Stomach (tissue), 19 donors: ENCODE measurements at places on chromosomes 6 and 20. TPM values are rescaled to one million over a fixed set of nuclear protein-coding genes. Genes with fewer than 3 reads are reported as not detected.

DNA sequence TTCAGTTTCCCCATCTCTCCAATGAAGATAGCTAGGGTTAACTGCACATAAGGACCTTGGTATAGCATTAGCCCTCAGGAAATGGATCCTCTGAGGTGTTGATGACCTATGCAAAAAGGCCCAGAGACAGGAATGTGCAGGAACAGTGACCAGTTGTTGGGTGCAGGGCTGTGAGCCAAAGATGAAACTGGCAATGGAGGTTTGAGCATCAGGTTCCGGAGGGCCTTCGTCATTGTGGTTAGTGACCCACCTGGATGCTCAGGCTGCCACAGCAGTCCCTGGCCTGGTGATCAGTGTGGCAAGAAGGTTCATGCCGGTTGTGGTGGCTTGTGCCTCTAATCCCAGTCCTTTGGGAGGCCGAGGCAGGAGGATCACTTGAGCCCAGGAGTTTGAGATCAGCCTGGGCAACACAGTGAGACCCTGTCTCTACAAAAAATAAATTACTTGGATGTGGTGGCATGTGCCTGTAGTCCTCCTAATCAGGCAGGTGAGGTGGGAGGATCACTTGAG, 43.7 kb downstream of the TM9SF4 start:
- no peak overlapping the region for H3K4me3 ChIP-seq
- H3K36me3 ChIP-seq = peaks cover 45% of the 10 kb centered on the region
- H3K27ac ChIP-seq = no peak overlapping the region

DNA sequence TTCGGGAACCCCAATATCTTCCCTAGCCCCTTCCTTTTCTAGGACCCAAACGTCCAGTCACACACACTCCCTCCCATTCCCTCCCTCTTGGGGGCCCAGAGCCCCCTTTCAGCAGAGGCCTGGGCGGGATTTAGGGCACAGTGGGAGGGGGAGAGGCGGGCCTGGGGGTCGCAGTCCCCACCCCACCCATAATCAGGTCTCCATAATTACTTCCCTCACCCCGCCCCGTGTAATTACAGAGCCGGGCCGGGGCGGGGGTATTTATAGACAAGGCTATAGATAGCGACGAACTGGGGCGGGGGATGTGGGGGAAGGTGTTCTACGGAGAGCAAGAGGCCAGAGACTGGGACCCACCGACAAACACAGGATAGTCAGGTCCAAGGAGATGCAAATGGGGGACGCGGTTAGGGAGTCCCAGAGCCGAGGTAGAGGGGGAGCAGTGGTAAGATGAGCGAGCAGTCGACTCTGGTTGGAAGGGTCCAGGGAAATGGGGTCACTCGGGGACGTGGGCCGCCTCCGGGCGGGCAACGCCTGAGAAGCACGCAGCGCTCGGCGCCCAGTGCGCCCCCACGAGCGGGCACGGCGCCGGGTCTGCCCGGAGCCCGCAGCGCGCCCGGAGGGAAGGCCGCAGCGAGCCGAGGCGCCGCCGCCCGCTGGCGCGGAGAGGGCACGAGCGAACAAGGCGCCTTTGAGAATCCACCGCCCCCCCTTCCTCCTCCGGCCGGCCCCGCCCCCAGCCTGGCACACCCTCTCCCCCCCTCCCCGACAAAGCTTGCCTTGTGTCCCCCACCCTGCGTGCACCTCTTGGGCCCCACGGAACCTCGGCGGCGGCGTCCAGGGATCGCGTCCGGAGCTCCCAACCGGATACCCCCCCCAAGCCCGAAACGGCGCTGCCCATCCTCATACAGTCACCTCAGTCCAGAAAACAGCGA, 670 bp upstream of the COL11A2 start:
- peaks cover 34% of the 10 kb centered on the region for H3K36me3 ChIP-seq
- peak overlapping the region; percentile 29 for H3K27ac ChIP-seq
- H3K4me3 ChIP-seq = peak overlapping the region; percentile 41
- H3K27me3 ChIP-seq = no peaks in the 10 kb centered on the region
- peak; percentile 75 for DNase-seq
- H3K4me1 ChIP-seq = peaks cover 30% of the 10 kb centered on the region

- H3K27me3 ChIP-seq = peaks cover 55% of the 10 kb centered on the region
- no peaks in the 10 kb centered on the region for H3K36me3 ChIP-seq
Measured at GRCh38 chr6:136922685-136923006, 545 bp downstream of the SLC35D3 start.

Gene TBC1D20
- 7.5 TPM for total RNA-seq

- no peak overlapping the region for H3K4me3 ChIP-seq
- H3K27me3 ChIP-seq = no peaks in the 10 kb centered on the region
- no peak for DNase-seq
- no peaks in the 10 kb centered on the region for H3K4me1 ChIP-seq
- H3K27ac ChIP-seq = no peak overlapping the region
- no peaks in the 10 kb centered on the region for H3K36me3 ChIP-seq
Measured at GRCh38 chr6:169539176-169539897, 162.5 kb downstream of the WDR27 start.

DNA sequence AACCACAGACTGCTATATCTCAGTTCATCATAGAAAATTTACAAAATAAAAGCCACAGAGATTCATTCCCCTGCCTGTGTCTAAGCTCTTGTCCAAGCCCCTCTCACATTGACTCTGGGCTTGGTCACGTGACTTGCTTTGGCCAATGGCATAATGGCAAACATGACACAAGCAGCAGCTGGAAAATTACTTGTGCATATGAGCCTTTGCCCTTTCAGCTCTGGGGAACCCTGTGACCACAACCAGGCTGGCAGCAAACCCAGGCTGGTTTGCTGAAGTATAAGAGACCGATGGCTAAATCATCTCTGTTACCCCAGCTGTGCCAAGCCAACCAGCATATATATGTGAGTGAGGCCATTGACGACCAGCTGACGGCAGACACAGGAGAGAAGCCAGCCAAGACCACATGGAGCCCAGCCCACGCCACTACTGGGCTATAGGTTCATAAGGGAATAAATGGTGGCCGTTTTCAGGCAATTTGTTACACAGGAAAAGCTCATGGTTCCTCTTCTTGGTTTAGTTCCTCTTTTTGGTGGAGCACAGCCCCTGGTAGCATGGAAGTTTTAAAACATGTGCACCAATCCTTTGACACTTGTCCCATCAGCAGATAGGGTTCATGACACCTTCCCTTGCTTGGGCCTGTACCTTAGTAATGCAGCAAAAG, 31.8 kb upstream of the RSPO4 start:
- H3K27ac ChIP-seq = no peak overlapping the region
- H3K4me1 ChIP-seq = no peaks in the 10 kb centered on the region
- H3K4me3 ChIP-seq = no peak overlapping the region
- H3K36me3 ChIP-seq = no peaks in the 10 kb centered on the region

DNA sequence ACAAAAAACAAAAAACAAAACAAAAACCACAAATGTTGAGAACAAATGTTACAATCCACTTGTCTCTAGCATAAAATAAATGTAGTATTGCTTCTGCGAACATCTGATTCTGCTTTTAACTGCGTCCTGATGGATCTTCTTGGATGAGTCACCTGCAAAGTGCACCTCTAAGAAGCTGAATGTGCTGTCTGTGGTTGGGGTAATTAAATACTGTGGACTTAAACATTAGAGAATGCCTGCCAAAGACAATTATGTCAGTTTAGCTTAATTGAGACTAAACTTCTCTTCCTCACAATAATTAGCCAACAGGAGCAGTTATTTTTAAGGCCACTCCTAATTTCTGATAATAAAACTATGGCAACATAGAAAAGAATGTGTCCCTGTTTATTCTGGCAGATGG, 253.4 kb downstream of the PHACTR1 start:
- no peak overlapping the region for H3K27ac ChIP-seq
- no peaks in the 10 kb centered on the region for H3K36me3 ChIP-seq
- DNase-seq = no peak
- H3K27me3 ChIP-seq = no peaks in the 10 kb centered on the region
- H3K4me3 ChIP-seq = no peak overlapping the region

- H3K36me3 ChIP-seq = no peaks in the 10 kb centered on the region
- H3K27ac ChIP-seq = no peak overlapping the region
- H3K27me3 ChIP-seq = no peaks in the 10 kb centered on the region
- H3K4me1 ChIP-seq = no peaks in the 10 kb centered on the region
- H3K4me3 ChIP-seq = no peak overlapping the region
- DNase-seq = no peak
Measured at GRCh38 chr20:19071446-19071725, 141.1 kb upstream of the SLC24A3 start.

- no peak for DNase-seq
- no peak overlapping the region for H3K27ac ChIP-seq
- no peak overlapping the region for H3K4me3 ChIP-seq
- H3K4me1 ChIP-seq = peaks cover 11% of the 10 kb centered on the region
Measured at GRCh38 chr20:49750611-49751396, 37.1 kb upstream of the B4GALT5 start.

- no peak for DNase-seq
- no peak overlapping the region for H3K27ac ChIP-seq
- no peaks in the 10 kb centered on the region for H3K4me1 ChIP-seq
Measured at GRCh38 chr6:122694602-122695001, 84.4 kb downstream of the PKIB start.

DNA sequence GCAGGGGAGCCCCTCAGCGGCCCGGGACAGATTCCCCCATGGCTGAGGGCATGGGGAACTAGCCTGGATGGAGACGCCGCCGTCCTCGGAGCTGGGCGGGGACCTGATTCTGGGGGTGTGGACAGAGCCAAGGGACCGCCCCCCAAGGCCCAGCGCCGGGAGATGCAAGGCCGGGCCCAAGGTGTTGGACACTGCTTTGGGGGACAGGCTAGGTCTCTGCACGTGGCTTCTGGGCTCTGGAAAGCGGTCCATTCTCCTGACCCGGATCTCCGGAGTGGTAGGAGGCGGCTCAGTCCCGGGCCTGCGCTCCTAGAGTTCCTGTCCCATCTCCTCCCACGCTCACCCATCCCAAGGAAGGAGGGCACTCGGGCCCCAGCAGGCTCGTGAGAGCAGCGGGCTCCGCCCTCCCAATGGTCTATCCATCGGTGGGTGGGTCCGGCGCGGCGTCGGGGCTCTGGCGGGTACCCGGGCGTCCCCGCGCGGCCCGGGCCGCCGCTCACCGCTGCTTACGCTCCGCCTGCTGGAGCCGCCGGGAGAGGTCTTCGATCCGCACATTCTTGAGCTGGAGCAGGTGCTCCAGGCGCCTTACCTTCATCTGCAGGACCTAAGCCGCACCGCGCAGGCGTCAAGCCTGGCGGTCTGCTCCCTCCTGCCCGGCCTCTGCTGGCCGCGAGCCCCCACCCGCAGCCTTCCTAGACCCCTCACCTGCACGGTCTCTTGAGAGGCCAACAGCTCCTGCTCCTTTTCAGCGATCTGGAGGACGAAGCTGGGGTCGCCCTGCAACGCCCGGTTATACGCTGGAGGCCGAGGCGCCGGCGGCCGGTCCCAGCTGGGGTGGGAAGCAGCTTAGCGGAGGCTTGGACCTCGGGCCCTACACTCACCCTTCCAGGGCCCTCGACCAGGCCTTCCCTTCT, 3.3 kb downstream of the SPEF1 start:
- peaks cover 17% of the 10 kb centered on the region for H3K27me3 ChIP-seq
- H3K4me1 ChIP-seq = peaks cover 39% of the 10 kb centered on the region
- H3K27ac ChIP-seq = peak overlapping the region; percentile 3

Gene MCCD1
- not detected for total RNA-seq

Gene TAPBP
- total RNA-seq = 50.5 TPM

Gene NEU1
- 11.3 TPM for total RNA-seq

DNA sequence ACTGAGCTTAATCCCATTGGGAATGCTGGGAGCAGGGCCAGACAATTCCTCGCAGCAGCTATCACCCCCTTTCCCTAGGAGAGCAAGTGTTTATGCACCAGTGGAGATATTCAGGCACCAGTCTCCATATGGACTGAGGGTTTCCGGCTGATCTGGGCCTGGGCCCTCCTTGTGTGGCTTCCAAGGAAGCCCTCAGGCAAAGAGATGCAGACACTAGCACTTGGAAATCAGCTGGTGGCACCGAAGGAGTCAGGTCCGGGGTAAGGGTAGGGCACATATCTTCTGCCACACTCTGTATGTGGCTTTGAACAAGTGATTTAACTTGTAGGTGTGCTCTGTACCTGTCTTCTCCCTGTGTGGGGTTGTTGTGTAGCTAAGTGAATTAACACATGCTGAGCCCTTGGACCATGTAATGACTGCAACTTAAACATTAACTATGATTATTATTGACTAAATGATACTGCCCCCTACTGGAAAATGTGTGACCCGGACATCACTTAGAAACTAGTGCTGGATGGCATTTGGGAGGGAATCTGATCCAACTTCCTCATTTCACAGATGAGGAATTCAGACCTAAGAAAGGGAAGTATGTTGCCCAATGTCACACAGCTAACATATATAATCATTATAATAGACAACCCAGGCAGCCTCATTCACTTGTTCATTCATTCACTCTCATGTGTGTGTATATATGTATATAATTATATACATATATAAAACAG, 19.3 kb upstream of the WFDC2 start:
- no peaks in the 10 kb centered on the region for H3K36me3 ChIP-seq
- no peak for DNase-seq
- peak overlapping the region; percentile 62 for H3K27ac ChIP-seq
- no peak overlapping the region for H3K4me3 ChIP-seq
- peaks cover 27% of the 10 kb centered on the region for H3K4me1 ChIP-seq

- peaks cover 8% of the 10 kb centered on the region for H3K4me1 ChIP-seq
- H3K27me3 ChIP-seq = no peaks in the 10 kb centered on the region
- H3K36me3 ChIP-seq = no peaks in the 10 kb centered on the region
- H3K4me3 ChIP-seq = no peak overlapping the region
Measured at GRCh38 chr20:49343246-49343645, 65.4 kb upstream of the ZNFX1 start.

DNA sequence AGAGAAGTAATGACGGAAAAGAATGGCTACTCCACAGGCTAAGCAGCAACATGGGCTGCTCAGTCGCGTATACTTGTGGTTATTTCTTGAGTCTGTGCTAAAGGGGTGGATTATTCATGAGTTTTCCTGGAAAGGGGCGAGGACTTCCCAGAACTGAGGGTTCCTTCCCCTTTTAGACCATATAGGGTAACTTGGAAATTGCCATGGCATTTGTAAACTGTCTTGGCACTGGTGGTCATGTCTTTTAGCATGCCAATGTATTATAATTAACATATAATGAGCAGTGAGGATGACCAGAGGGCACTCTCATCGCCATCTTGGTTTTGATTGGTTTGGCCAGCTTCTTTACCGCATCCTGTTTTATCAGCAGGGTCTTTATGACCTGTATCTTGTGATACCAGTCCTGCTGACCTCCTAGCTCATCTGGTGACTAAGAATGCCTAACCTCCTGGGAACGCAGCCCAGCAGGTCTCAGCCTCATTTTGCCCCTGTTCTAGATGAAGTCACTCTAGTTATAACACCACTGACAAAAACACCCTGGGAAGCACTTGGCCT, 11.4 kb downstream of the LBP start:
- H3K36me3 ChIP-seq = no peaks in the 10 kb centered on the region
- H3K27ac ChIP-seq = no peak overlapping the region
- H3K4me1 ChIP-seq = no peaks in the 10 kb centered on the region
- H3K4me3 ChIP-seq = no peak overlapping the region
- no peaks in the 10 kb centered on the region for H3K27me3 ChIP-seq

DNA sequence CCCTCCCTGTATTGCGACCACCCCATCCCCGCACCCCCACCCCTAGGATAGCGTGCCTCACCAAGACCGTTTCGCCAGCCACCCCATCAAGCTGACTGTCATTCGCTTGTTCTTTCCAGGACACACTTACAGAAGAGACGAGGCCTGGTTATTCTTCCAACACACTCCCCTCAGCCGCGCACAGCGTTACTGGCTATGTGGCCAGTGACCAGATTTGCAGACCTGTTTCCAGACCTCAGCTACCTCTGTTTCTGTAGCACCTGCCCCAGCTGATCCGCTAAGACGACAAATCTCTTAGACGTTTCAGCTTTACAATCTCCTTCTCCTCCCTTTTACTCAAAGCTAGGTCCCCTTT, 26.1 kb downstream of the HLA-F start:
- peak overlapping the region; percentile 77 for H3K27ac ChIP-seq
- peaks cover 23% of the 10 kb centered on the region for H3K4me1 ChIP-seq
- no peaks in the 10 kb centered on the region for H3K27me3 ChIP-seq
- peak overlapping the region; percentile 73 for H3K4me3 ChIP-seq
